NCI-H510A (cell line): ENCODE measurements at places on chromosomes 5 and 9.

- DNase-seq: no peak
Measured at GRCh38 chr5:136056336-136056735, 27.5 kb downstream of the TGFBI start.

- no peak for DNase-seq
Measured at GRCh38 chr5:123874600-123875201, 362.7 kb downstream of the CSNK1G3 start.

- no peak for DNase-seq
Measured at GRCh38 chr9:89926167-89926566, 321.4 kb downstream of the GADD45G start.

DNA sequence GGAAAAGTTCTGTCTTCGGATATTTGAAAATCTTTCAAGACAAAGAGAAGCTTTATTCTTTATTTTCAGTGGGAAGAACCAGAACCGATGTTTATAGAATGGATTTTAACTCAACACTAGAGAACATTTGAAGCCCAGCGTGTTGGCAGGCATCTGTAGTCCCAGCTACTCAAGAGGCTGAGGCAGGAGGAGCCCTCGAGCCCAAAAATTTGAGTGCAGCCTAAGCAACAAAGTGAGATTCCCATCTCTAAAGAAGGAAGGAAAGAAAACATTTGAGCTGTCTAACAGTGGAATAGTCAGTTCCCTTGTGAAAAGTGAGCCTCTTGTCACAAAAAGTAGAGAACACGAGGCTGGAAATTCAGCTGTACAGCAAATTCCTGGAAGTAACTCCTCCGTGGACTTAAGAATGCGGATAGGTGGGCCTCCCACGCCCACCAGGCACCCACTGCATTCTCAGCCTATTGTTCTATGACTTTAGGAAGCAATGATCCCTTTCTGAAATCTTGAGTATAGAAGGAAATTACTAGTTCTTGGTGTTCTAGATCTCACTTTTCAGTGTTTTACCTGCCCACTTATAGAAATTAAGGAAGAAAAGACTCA is 2.3 kb upstream of the PTPDC1 start:
- DNase-seq: no peak

- DNase-seq: no peak
Measured at GRCh38 chr9:38089387-38090165, 20.5 kb upstream of the SHB start.

GRCh38 chr5:82358457-82358856 is 80.3 kb upstream of the RPS23 start:
- DNase-seq: no peak

DNA sequence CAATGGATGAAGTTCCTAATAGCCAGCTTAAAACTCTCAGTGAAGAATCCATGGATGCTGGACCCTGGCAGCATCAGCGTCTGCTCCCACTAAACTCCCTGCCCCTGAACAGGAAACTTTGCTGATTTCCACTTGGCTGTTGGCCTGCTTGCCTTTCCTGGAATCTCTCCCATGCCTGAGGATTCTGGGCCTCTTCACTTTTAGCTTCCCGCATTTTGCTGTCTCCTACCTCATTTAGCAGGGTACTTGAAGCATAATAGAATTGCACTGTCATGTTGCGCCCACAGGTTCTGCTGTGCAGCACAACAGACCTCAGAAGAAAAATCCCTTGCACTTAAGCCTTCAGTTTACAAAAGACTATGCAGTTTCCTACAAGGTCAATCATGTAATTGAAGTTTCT is 127.6 kb downstream of the DROSHA start:
- no peak for DNase-seq

DNA sequence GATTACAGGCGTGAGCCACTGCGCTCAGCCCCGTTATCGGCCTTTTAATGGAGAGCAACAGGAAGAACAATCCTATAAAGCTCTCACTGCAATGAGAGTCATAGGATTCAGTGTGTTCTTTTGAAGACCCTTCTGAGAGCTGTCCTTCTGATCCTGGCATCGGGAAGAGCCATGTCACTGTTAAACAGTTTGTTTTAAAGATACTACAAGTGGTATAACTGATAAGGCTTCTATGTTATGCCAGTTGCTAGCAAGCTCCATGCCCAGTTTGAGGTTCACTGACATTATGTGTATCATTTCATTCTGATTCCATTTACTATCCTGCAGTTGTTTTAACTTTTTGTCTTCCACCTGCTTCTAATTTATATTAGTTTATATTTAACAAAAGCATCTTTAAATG is 55.8 kb downstream of the GNAQ start:
- no peak for DNase-seq
